Ovary (tissue), 10 donors: ENCODE measurements at places on chromosomes 6 and 20.

GRCh38 chr6:148968771-148969602 is 222.2 kb downstream of the UST start:
- no peak for DNase-seq

DNA sequence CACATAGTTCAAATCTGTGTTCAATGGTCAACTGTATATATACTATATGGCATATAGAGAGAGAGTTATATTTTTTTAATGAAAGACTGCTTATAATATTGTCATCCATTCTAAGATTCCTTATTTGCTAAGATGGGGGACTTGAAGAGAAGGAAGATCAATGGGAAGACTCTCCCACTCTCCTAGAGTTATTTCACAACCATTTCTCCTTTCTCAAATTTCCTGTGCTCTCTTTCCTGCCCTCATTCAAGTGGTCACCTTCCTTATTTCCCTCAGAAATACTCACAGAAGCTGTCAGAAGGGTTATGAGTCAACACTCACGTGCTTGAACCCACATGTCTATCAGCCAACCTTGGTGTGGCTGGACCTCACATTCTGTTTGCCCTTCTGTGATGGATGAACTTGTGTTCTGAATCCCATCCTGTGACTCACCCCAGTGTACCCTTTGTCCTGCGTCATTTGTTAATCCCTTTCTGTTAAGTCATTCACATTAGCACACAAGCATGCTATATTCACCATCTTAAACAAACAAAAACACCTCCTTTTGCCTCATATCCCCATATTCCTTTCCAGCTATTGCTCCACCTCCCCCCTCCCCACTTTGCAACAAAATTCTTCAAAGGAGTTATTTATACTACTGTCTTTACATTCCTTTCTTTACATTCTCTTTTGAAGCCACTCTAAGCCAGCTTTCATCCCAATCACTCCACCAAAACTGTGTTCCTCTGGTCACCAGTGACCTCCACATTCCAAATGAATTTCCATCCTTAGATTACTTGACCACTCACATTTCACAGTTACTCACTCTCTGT is 279.3 kb upstream of the TCF21 start:
- DNase-seq: no peak

GRCh38 chr6:136051140-136051775 is 198.9 kb downstream of the MTFR2 start:
- DNase-seq: no peak

- no peak for DNase-seq
Observed at GRCh38 chr6:127582777-127583462, 5.9 kb downstream of the C6orf58 start.

GRCh38 chr20:33833333-33833732 is 22.2 kb downstream of the CHMP4B start:
- no peak for DNase-seq

DNA sequence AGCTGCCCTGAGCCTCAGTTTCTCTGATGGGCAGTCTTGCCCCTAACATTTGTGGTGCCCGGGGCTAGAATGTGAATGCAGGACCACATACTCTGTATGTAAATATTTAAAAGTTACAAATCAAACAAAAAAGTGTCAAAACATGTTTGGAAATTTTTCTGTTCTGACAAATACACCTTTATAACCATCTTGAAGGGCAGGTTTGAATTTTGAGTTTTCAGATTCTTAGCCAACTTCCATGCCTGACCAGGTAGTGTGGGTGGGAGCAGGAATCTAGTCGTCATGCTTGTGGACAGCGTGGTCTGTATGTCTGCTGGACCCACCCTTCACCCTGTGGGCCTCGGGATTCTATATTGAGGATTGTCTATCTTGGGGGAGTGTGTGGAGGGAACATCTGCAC is 325.1 kb downstream of the SOX4 start:
- no peak for DNase-seq

DNA sequence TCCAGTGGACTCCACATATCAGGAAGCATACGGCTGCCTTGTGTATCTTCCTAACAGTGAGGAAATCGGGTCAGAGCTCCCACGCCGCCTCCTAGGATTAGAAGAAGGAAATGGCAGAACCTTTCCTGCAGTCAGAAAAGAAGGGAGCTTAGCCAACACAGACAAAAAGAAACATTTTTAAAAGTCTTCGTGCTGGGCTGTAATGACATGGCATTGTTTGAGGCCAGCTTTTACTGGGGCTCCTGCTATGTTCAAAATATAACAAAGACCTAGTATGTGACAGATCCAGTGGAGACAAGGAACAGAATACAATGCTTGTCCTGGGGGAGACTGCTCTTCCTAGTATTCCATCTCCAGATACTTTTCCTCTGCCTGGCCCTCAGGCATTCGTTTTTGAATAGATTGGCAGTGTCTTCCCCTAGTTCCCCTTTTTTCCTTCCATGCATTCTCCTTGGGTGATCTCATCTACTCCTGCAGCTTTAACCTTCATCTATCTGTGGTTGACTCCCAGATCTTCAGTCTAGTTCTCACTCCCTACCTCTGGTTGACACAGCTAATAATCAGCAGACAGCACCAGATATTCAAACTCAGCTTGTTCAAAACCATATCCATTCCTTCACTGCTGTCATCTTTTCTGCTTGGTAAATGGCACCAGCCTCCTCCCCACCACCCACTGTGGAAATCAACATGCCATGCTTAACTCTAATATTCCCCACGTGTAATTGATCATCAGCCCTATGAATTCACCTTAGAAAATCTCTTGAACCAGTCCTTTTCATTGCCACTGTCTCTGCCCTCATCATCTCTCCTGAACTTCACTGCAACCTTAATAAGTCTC is 94.5 kb upstream of the VSTM2L start:
- DNase-seq: no peak

GRCh38 chr20:237489-237888 is 10.4 kb downstream of the DEFB129 start:
- no peak for DNase-seq
